Right cardiac atrium (tissue), 5 donors: ENCODE measurements at places on chromosomes 16 and 17. TPM values are rescaled to one million over a fixed set of nuclear protein-coding genes. Genes with fewer than 3 reads are reported as not detected.

DNA sequence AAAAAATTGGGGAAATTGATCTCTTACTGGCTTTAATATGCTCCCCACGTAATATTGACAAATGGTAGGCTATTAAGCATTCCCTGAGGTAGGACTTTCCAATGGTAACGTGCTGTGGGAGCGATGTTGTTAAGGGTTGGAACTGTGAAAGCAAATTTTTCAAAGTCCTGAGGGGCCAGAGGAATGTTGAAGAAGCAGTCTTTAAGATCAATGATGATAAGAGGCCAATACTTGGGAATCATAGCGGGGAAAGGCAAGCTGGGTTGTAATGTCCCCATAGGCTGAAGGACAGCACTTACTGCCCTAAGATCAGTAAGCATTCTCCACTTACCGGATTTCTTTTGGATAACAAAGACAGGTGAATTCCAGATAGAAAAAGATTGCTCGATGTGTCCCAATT is 69.6 kb upstream of the ARL4D start:
- DNase-seq = no peak

The RNFT1 gene
- total RNA-seq = 12.9 TPM

The TBC1D3L gene
- 4.5 TPM for total RNA-seq

The RNF43 gene
- 5.1 TPM for total RNA-seq
